Activated T-cell treated with anti-CD3 and anti-CD28 coated beads, Interleukin-2, amount 50 U/mL, for 48 hours (primary cell): ENCODE measurements at places on chromosomes 13 and 19.

DNA sequence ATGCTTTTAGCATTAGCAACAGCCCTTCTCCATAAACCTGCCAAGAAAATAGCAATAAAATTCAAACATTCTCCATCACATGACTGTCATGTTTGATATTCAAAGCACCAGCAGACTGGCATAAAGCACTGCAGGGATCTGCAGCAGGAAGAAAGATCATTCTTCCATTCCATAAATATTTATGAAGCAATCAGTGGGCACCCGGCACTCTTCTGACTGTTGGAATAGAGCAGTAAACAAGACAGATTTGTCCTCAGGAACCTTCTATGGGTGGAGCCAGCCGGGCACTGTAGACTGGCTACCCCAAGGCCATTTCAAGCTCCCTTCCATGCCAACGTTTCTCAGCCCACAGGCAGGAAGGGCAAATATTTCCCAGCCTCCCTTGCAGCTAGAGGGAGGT is 25.5 kb downstream of the PLA2G4C start:
- no peak for DNase-seq

GRCh38 chr13:111632906-111633305 is 312.5 kb downstream of the TEX29 start:
- no peak for DNase-seq

GRCh38 chr19:40465025-40465556 is 454 bp downstream of the BLVRB start:
- DNase-seq, result no peak

DNA sequence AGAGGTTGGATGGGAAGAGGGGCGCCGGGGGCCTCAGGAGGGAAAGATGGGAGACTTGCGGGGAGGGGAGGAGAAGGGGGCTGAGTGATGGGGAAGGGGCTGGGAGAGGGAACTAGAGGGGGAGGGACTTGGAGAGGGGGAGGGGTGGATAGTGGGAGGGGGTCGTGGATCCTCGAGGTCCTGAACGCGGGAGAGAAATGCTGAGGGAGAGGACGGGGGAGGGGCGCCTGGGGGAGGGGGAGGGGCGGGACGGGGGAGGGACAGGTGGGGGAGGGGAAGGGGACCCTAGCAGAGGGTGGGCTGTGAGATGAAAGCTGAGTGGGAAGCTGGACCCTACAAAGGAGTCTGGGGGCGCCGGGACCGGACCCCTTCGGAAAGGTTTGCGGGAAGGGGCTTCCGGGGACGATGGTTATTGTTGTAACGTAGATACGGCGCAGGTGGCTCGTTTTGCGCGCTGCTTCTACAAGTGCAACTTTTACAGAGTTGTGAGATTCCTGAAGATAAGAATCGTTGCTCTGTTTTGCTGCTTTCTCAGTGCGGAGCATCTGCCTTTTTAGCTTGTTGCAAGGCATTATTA is 418 bp downstream of the ZNF444 start:
- peak; percentile 50 for DNase-seq

DNA sequence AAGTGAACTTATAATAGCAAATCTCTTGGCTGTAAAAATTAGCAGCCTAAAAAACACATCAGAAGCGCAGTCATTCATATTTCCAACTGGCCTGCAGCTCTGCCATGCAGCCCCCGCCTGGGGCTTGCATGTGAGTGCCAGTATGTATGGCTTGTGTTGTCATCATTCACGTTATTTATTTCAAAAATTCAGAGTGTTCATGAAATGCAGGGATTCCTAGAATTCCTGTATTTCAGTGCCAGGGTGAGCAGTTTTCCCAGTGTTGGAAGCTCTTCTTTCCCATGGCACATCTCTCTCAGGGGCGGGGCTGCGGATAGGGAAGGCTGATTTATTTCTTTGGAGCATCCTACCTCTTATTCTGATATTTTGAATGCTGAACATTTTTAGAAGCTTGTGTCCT is 234.6 kb downstream of the FGF9 start:
- DNase-seq, result no peak

DNA sequence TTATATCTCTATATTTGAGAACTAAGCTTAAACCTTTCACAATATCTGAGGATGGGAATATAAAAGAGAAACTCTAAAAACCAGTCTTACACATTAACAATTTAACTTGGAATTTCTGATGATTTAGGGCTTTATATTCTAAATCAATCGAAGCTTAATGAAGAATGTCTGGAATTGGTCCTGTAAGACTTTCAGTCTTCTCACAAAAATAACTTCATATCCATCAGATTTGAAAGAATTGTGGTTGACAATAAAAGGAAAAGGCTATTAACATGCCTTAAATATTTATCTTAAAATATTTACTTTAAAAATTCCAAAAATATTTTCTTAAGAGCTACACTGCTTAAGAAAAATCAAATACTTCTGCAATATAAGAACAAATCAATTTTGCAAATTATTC is 27.3 kb downstream of the MYCBP2 start:
- DNase-seq, result no peak

DNA sequence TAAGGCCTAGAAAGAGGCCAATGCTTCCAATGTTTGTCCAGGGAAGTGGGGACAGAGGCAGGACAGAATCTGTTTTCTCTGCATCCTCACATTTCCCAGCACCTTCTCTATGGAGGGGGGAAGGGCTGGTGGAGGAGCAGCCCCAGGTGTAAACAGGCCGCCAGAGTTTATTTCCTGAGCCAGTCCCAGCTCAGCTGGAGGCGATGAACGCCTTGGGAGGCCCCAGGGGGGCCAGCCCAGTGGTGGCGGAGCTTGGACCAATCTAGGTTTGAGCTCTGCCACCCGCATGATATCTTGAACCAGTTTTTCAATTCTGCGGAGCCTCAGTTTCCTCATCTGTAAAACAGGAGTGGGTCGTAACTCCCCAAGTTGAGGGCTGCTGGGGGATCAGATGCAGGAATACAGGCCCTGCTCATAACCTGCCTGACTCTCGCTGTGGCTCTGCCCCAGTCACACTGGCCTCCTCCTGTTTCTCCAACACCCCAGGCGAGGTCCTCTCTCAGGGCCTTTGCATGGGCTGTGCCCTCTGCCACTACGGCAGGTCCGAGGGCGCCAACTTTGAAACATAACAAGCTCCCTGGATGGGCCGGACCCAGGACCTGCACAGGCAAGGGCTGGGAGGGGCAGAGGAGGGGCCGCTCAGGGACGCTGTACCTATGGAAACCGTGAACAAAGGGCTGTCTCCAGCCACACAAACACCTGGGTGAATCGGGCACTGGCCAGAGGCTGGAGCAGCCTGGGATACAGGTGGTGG is 1.1 kb downstream of the TNFAIP8L1 start:
- no peak for DNase-seq
